Frontal cortex (tissue), 4 donors: ENCODE measurements at places on chromosomes 11 and 22. TPM values are rescaled to one million over a fixed set of nuclear protein-coding genes. Genes with fewer than 3 reads are reported as not detected.
A peak's percentile ranks its signal among the peaks of the same experiment; 100 is the strongest.

DNA sequence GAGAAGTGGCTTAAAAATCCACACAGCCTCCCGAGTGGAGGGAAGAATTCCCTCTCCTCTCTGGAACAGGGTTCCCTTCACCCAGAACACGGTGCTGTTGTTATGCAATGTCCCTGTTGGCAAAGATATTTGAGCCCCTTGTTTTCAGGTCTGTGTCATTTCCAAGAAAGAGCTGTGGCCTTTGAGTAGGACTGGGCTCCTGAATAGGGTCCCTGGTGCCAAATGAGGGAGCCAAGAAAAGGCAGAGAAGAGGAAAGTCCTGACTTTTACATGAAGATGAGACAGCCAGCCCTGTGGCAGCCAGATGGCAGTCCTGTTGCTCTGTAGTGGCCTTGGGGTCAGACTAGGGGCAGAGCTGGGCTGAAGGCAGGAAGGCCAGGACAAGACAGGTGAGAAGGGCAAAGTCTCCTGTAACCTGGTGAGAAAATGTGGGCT is 51.2 kb upstream of the ELF5 start:
- no peak for DNase-seq

- no peak for DNase-seq
Measured at GRCh38 chr11:3939211-3939610, 83.7 kb downstream of the STIM1 start.

The MYRF gene
- total RNA-seq, result 0.82 TPM

DNA sequence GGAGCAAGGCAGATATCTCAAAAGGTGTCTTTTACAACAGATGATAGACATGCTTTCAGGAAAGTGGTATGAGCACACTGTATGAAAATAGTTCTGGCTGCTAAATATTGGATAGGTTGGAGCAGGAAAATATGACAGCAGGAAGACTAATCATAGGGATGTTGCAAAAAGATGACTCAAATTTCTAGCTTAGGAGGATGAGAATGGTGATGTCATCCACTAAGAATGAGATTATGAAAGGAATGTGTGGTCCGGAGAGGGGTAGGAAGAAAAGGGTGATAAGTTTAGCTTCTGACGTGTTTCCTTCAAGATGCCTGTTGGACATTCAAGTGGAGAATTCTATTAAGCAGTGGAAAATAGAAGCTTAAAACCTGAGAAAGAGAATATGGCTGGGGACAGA is 46.4 kb downstream of the RCN1 start:
- DNase-seq, result no peak

- DNase-seq, result no peak
Measured at GRCh38 chr11:107427569-107428180, 29.9 kb downstream of the CWF19L2 start.

GRCh38 chr11:65503949-65504673 is 5.3 kb downstream of the MALAT1 start:
- DNase-seq, result no peak

DNA sequence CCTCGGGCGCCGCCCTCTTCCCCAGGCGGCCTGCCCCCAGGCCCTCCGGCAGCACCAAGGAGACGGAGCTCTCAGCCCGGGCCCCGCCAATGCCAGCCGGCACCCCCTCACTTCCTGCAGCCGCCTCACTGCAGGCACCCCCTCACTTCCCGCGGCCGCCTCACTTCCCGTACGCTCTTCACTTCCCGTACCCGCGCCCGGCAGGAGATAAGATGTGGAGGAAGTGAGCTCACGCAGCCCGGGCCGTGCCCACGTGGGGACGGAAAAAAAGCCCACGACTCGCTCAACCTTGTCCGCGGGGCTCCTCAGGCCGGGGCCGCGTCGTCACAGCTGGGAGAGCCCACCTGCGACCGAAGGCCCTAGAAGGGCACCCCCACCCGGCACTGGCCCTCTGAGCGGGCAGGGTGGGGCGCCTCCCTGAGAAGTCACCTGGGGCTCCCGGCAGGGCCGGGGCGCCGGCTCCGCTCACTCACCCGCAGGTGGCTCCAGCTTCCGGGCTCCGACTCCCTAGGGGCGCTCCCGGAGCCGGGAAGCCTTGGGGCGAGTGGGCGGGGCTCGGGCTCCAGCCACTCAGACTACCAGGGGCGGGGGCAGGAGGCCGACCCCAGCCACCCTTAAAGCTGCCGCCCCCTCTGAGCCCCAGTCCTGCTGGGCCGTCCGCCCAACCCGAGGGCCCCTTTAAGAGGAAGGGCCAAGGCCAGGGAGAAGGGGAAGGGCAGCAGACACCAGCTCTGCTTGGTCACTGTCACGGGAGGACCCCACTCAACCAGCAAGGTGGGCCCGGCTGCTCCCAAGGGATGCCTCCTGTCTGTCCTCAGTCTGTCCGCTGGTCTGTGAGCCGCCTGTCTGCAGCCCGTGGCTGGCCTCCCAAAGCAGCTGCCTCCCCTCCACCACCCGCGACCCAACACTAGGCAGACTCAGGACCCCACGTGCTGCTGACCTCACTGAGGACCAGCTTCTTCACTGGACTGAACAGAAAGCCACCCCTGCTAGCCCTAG is 31.4 kb downstream of the PISD start:
- DNase-seq, result peak; percentile 72

The OSBP gene
- 33.8 TPM for total RNA-seq

DNA sequence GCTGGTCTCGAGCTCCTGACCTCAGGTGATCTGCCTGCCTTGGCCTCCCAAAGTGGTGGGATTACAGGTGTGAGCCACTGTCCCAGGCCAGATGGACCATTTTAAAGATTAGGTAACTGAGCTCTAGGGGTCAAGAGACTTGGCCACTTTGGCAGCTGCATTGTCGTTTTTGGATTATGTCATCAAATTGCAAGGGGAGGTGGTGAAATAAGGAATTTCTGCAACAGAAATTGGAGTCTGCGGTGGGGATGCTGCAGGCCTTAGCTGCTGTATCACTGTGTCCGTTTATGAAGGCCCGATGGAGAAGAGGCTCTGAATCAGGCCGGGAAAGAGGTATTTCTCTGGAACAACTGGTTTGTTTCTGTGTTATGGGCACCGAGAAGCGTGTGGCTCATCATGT is 34.6 kb downstream of the PTPRJ start:
- DNase-seq, result no peak

The WBP2NL gene
- total RNA-seq, result 4.5 TPM

GRCh38 chr11:19947537-19948114 is 212.6 kb downstream of the DBX1 start:
- no peak for DNase-seq

- no peak for DNase-seq
Measured at GRCh38 chr11:37451903-37452302, 853.9 kb upstream of the RAG2 start.

DNA sequence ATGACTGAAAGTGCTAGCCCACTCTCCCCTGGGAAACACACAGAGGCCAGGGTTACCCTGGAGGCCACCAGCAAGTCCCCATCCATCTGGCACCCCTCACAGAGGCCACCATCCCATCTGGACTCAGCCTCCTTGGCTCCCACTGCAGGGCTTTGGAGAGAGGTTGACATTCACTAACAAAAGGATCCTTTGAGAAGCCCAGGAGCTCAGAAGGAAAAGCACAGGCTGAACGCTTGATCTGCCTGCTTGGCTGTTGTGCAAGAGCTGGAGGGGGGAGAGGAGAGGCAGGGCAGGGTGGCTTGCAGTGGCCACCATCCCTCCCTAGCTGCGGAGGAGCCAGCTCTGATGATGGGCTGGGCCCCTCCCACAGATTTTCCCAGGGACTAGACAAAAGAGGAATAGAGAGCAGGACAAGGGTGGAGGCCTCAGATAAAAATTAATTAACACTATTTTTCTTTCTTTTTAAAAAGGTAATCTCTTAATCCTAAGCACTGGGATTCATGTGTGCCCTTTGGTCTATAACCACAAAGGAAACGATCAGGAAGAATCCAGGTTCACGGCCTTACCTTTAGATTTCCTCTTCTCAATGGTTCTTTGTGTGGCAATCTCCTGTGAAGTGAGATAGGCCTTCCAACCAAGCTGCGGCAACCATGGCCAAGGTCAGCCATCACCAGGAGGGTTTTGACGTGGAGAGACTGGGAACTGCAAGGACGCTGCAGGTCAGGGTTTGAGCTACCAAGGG is 154.7 kb downstream of the BARX2 start:
- DNase-seq, result no peak

The YPEL1 gene
- 104 TPM for total RNA-seq

The PANX3 gene
- total RNA-seq, result not detected

GRCh38 chr11:71209656-71210055 is 42.7 kb downstream of the SHANK2 start:
- DNase-seq, result no peak

DNA sequence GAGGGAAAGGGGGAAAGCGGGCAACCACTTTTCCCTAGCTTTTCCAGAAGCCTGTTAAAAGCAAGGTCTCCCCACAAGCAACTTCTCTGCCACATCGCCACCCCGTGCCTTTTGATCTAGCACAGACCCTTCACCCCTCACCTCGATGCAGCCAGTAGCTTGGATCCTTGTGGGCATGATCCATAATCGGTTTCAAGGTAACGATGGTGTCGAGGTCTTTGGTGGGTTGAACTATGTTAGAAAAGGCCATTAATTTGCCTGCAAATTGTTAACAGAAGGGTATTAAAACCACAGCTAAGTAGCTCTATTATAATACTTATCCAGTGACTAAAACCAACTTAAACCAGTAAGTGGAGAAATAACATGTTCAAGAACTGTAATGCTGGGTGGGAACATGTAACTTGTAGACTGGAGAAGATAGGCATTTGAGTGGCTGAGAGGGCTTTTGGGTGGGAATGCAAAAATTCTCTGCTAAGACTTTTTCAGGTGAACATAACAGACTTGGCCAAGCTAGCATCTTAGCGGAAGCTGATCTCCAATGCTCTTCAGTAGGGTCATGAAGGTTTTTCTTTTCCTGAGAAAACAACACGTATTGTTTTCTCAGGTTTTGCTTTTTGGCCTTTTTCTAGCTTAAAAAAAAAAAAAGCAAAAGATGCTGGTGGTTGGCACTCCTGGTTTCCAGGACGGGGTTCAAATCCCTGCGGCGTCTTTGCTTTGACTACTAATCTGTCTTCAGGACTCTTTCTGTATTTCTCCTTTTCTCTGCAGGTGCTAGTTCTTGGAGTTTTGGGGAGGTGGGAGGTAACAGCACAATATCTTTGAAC is 6.8 kb downstream of the MALAT1 start:
- DNase-seq, result no peak

The PRR33 gene
- not detected for total RNA-seq

The NXPE2 gene
- 0.82 TPM for total RNA-seq

The RFPL1 gene
- under 0.01 TPM for total RNA-seq

DNA sequence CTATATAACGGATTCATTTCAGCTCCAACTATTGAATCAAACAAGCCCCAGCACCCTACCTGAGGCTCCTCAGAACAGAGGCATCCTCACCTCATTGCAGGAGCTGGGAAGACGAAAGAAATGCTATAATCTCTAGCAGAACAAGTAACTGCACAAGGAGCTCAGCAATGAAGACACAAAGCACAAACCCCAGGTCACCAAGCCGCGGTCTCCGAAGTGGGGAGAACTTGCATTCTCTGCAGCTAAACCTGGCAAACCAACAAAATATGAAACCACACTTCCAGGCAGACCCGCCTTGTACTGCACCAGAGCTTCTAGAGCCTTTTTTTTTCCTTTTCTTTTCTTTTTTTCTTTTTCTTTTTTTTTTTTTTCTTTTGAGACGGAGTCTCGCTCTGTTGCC is 21.8 kb upstream of the CD5 start:
- DNase-seq, result no peak

- DNase-seq, result no peak
Measured at GRCh38 chr11:131186629-131187101, 183.8 kb upstream of the NTM start.

GRCh38 chr11:76184551-76184993 is 21.7 kb downstream of the WNT11 start:
- no peak for DNase-seq

GRCh38 chr11:117045196-117045595 is 53.0 kb downstream of the SIK3 start:
- no peak for DNase-seq

- no peak for DNase-seq
Measured at GRCh38 chr11:19644316-19644715, 68.3 kb upstream of the NAV2 start.

The DDI1 gene
- total RNA-seq, result not detected

The POU2F3 gene
- total RNA-seq, result 0.41 TPM

DNA sequence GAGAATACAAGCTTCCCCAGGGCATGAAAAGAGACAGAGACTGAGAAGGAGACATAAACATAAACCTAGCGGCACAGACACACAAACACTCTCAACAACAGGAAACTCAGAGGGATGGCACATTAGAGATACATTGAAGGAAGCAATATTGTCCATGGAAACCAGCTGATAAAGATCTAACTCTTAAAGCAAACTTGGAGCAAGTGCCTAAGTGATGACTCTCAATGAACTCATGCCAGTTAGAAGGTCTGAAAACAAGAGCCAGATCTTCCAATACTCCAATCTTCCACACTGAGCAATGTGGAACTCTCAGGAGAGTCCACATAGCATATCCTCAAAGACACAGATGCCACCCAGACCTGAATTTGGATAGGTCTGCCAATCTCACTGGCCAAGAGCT is 168.8 kb upstream of the ISX start:
- no peak for DNase-seq

The CSNK2A3 gene
- 2.0 TPM for total RNA-seq

DNA sequence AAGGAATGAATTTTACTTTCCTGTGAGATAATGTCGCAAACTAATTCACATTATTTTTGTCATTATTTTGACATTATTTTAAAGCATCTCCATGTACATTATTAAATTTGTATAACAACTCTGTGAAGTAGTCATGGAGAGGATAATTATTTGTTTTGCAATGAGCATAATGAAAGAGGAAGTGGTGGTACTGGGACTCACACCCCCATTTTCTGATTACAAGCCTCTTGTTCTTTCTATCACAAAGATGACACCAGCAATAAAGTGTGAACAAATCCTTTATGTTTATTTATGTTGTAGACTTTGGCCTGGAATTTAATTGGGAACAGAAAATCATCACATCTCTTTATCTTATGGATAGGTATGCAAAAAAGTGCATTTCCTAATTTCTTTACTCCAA is 522.6 kb downstream of the TMEM135 start:
- DNase-seq, result no peak

DNA sequence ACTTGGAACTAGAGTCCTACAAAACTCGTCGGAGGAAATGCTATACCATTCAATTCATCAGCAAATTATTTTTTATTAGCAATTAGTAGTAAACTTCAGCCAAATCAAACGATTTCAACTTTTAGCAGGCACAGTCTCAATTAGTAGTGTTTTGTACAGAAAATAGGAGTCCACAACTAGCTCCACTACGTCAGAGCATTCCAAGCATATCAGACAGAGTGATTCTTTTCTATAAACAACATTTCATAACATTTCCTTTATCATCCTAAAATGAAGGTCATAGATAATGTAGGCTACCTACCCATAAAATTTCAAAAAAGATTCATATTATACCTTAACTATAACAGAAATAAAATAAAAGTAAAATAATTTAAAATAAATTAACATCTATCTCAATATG is 169.9 kb downstream of the KIF18A start:
- no peak for DNase-seq

GRCh38 chr11:911031-911889 is 650 bp upstream of the CHID1 start:
- DNase-seq, result peak; percentile 59

- no peak for DNase-seq
Measured at GRCh38 chr11:13061294-13061990, 52.3 kb downstream of the RASSF10 start.

- DNase-seq, result no peak
Measured at GRCh38 chr11:130872102-130872501, 44.2 kb downstream of the SNX19 start.

GRCh38 chr22:32710896-32711295 is 90.6 kb upstream of the TIMP3 start:
- no peak for DNase-seq

The PPP1R14B gene
- total RNA-seq, result 102 TPM
